Stimulated activated CD8-positive, alpha-beta memory T cell treated with anti-CD3 and anti-CD28 coated beads, Interleukin-4, amount 100 ng/mL, for 1 hour (primary cell): ENCODE measurements at places on chromosomes 12 and 14.
A peak's percentile ranks its signal among the peaks of the same experiment; 100 is the strongest.

DNA sequence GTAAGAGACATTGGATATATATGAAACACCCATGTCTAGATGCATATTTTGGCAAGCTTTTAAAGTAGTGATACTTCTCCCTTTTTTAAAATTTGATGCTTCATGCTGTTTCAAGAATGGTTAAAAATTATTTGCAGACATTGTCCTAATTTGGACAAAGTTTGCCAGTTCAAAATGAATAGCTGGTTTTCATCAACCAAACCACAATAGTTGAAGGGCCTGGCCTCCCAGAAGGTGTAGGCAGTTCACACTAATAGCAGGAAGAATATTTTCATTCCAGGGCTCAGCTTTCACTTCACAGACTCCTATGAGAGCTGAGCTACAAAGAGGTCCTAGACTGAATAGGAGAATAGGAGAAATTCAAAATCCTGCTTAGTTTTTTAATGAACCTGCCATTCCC, 78.7 kb downstream of the STXBP6 start:
- DNase-seq: no peak

GRCh38 chr12:47736877-47737676, 11.8 kb upstream of the ENDOU start:
- no peak for DNase-seq

DNA sequence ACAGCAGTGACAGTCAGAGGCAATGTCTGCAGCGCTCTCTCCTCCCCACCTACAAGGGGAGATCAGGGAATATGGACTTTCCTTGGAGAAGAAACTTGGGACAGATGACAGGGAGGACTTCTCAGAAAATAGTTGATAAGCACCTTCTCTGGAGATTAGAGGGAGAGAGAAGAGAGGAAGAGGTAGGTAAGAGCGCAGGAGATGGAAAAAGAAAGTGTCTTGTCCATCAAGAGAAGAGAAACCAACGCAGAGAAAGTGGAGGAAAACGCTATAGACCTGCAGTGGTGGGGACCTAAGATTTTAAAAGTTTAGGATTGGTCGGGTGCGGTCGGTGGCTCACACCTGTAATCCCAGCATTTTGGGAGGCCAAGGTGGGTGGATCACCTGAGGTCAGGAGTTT, 15.5 kb upstream of the SMUG1 start:
- DNase-seq: no peak

DNA sequence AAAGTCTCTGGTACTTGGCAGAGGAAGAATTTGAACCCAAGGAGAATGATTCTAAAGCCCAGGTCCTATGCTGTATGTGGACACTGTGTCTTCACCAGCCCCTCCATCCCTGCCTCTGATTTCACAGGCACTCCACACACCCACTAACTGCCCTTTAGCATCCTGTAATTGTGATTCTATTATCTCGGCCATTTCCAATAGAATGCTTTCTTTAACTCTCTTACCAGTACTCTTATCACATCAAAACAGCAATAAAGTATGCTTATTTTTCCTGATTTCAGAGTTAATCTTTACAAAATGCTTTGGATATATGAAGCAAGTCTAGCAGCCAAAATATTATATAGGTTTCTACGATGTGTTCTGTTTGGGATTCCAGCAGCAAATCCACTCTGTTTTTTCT, 37.9 kb upstream of the BTG1 start:
- DNase-seq: no peak

GRCh38 chr14:99734406-99735051, 50.4 kb downstream of the CYP46A1 start:
- DNase-seq: no peak

- DNase-seq: no peak
Observed at GRCh38 chr12:57730336-57731067, 8.0 kb downstream of the AGAP2 start.

DNA sequence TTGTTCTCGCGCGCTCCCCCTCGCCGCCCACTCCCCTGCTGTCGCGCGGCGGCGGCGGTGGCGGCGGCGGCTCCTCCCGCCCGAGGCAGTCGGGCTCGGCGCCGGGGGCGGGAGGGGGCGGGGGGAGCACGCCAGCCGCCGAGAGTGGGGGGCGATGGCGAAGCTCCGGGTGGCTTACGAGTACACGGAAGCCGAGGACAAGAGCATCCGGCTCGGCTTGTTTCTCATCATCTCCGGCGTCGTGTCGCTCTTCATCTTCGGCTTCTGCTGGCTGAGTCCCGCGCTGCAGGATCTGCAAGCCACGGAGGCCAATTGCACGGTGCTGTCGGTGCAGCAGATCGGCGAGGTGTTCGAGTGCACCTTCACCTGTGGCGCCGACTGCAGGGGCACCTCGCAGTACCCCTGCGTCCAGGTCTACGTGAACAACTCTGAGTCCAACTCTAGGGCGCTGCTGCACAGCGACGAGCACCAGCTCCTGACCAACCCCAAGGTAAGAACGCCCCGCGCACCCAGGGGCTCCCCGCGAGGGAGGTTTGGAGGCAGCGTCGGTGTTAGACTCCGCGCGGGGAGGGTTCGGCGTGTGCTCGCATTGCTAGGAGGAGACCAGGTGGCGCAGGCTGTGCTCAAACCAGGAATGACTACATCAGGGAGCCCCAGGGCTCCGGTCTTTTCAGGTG, 629 bp downstream of the KCNMB4 start:
- DNase-seq: peak; percentile 38

DNA sequence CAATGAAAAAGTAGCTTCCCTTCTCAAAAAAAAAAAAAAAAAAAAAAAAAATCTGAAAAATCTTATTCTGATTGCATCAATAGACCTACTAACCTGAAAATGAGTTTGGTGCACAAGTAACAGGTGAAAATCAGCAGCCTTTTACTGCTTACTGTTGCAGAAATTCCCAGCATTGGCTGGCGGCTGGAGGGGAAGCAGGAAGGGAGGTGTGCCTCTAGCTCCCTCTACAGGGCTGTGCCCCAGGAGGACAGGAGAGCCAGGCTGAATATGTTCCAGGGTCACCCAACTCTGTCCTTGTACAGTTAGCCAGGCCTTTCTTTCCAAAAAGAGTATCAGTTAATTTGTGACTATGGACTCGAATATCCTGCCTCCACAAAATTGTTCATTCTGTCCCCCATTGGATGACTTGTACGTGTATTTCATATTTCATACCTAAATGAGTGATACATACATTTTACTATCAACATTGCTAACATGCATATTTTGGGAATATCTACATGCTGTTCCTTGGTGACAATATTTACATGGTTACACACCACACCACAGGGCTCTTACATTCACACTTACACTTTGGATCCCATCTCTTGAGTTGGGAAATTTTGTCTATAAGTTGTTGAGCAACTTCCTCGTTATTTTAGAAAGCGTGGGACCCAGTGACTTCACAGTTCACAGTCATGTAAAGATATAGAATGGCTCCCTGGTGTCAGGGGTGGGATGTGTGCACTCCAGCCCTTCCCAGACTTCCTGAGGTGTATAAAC, 124.8 kb downstream of the SAMD4A start:
- DNase-seq: peak; percentile 17

- DNase-seq: no peak
Observed at GRCh38 chr12:120759591-120760348, 34.1 kb downstream of the ACADS start.

GRCh38 chr12:96047229-96048211, 12.1 kb upstream of the LTA4H start:
- no peak for DNase-seq

DNA sequence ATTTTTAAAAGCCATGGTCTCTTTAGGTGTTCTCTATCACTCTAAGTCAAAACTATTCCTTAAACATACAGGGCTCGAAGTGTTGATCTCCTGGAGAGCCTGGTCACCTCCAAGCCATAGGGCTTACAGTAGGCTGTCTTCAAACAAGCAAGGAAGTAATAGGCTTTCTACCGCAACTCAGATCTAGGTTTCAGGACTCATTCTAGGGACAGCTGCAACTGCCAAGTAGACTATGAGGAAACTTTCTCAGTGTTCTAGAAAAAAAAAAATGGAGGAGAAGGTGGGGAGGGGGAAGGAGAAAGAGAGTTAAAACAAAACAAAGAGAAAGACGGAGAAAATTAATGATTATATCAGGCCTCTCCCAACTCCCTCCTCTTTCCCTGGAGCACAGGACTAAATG, 106.9 kb upstream of the ETV6 start:
- DNase-seq: no peak

DNA sequence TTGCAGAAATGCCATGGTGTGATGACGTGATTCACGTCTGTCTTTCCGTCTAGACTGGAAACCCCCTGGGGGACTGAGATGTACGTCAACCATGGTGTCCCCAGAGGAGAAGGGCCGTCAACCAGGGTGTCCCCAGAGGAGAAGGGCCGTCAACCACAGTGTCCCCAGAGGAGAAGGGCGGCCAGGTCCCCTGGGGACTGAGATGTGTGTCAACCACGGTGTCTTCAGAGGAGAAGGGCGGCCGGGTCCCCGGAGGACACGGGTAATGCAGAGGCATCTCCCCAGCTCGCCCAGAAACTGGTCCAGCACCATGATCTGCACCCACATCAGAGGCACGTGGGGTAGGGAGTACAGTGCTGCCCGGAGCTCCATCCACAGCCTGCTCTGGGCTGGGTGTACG, 30.6 kb upstream of the GALNT9 start:
- no peak for DNase-seq

GRCh38 chr14:22429546-22430294, 159.3 kb downstream of the DAD1 start:
- no peak for DNase-seq

GRCh38 chr12:23350808-23351207, 598.7 kb downstream of the SOX5 start:
- no peak for DNase-seq

GRCh38 chr14:96994999-96995398, 197.8 kb downstream of the VRK1 start:
- no peak for DNase-seq

- no peak for DNase-seq
Observed at GRCh38 chr12:45121224-45121623, 70.3 kb upstream of the DBX2 start.

DNA sequence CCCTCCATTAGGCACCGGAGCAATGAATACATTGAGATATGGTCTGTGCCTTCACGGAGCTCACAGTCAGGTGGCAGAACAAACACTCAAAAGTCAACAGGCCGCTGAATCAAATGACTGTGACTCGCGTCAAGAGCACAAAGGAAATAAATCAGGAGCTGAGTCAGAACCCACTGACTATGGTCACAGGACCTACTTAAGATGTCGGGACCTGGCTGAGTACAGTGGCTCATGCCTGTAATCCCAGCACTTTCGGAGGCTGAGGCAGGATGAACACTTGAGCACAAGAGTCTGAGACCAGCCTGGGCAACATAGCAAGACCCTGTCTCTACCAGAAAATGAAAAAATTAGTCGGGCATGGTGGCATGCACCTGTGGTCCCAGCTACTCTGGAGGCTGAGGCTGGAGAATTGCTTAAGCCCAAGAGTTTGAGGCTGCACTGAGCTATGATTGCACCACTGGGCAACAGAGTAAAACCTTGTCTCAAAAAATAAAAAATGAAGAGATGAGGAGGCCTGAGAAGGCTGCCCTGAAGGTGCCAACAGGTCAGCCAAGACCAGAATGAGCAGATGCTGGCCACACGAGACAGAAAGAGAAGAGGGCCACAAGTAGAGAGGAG, 19.9 kb downstream of the TMEM233 start:
- no peak for DNase-seq

DNA sequence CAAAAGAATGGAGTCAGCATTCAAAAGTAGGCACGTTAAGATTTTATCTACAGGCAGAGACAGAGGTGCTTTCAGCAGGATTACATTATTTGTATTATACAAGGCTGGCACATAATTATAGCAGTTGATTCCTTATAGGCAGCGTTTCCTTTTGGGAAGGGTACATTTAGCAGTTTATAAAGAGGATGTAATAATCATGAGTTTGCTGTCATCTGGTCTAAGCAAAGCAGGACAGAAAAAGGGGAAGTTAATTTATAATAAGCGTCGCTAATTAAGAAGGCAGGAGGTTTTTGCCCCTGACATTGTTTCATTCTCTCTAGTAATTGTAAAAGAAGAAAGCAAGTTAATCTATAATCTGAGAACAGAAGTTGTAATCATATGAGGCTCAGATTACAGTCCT, 259.9 kb upstream of the MDGA2 start:
- no peak for DNase-seq

GRCh38 chr12:126953365-126953889, 1313.5 kb upstream of the TMEM132C start:
- DNase-seq: no peak

DNA sequence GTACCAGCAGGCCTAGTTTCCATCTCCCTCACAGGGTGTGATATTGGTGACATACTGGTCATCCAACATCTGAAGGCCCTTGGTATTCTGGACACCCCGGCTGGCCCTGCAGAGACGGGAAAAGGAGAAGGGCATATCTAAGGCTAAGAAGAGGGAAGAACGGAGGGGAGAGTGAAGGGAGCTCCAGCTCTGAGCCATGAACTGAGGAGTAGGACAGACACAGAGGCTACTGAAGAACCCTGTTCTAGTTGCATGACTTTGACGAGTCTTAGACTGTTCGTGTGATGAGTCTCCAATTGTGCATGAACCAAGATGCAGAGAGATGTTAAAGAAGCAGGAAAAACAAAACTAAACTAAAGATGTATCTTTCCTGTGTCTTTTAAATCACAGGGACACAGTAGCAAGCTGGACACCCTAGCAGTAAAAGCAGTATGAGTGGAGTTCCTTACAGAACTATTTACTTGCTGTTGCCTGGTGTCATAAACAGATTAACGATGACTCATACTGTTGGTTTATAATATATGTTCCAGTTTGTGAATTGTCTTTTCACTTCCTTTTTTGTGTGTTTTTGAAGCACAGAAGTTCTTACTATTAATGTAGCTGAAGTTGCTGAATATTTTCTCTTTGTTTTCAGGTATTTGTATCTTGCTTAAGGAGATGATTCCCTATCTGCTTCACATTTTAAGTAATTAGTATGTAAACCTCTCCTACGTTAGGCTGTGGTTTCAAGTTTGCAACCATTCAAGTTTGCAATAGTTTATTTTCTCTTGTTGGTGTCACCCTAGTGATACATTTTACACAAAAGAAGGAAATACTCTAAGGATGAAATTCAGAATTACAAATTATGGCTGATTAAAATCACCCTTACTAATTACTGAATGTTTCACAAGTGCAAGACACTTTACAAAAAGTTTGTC, 15.7 kb downstream of the FAR2 start:
- DNase-seq: no peak

GRCh38 chr12:123829561-123829960, 67.5 kb downstream of the DNAH10 start:
- DNase-seq: no peak
